Stimulated activated CD4-positive, alpha-beta T cell treated with anti-CD3 and anti-CD28 coated beads, Interleukin-1b, Interleukin-23, amount 100 ng/mL, for 24 hours (primary cell): ENCODE measurements at places on chromosomes 2 and 18.

DNA sequence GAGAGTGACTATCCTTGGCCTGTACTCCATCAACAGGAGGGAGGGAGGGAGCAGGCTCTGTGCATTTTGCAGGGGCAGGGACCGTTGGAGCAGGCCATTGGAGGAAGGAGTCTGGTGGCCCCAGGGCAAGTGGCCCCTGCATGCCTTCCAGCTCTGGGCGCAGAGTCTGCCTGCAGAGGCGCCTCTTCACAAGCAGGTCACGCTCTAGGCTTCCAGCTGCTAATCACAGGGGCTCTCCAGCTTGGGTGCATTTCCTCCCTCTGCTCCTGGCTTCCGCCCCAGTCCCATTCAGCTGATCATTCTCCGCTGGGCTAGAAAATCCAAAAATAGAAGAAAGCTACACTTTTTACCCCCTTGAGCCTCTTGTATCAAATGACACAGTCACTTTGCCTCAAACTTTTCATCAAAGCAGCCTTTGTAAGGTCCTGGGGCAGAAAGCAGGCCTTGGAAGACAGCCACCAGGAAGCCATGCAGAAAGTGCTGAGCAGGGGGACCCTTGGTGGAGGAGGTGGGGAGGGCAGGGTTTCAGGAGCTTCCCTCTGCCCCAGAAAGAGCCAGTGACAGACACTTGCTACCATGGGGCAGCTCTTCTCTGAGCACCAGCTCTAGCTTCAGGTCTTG is 11.3 kb downstream of the TMEM247 start:
- DNase-seq, result no peak

DNA sequence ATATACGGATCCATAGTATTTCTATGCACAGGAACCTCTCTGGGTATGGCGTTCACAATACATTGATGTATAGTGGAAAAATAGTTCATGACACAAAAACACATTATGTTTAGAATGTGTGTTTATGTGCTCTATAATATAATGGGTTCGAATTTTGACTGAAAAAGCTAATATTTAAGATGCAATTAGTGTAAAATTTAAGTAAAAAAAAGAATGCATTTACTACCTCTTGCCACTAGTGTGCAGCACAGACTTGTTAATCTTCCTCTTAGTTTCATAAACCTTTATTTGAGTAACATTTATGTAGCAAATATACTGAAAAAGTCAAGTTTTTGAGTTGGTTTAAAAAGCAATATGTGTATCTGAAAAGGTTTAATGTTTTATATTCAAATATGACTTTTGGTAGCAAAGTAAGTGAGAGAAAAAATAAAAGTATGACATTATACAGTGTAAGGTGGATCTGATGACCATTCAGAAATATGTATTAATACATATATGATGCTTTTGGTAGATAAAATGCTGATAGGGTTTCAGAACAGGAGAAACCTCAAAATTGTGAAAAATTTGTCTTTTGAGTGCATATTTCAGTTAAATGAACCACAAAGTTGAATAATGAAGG is 49.4 kb downstream of the CCDC102B start:
- no peak for DNase-seq

GRCh38 chr2:59754011-59754735 is 799.3 kb downstream of the BCL11A start:
- no peak for DNase-seq

DNA sequence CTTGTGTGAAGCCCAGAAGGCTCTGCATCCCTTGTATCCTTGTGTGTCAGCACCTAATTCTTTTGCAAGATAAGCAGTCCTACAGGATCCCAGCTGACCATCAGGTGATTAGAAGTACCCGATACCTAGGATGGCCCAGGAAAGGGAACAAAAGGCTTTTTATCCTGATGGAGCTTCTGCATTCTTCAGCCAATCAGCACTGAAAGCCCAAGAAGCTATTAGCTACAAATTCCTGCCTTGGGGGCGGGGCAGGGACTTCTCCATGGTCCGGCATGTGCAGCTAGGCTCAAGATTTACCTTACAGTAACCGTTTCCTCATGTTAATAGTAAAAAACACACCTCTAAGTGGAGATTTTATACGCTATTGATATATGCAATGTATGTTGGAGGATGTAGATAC is 264.6 kb upstream of the THUMPD2 start:
- DNase-seq, result no peak

DNA sequence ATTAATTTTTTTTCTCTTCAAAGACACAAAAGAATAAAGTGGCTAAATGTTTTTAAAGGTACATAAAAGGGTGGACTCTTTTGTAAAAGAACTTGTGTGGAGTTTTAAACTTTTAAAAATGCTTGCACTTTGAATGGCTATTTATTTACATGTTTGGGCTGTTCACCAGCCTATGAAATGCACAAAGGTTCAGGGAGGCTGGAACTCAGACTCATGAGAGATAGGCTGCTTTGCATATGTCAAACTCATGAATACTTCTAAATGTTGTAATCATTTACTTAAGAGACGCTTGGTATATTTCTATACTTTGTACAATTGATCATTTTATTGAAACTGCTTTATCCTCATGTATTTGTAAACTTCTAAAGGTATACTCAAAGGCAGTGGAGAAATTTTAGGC is 79.9 kb downstream of the ZEB2 start:
- no peak for DNase-seq

DNA sequence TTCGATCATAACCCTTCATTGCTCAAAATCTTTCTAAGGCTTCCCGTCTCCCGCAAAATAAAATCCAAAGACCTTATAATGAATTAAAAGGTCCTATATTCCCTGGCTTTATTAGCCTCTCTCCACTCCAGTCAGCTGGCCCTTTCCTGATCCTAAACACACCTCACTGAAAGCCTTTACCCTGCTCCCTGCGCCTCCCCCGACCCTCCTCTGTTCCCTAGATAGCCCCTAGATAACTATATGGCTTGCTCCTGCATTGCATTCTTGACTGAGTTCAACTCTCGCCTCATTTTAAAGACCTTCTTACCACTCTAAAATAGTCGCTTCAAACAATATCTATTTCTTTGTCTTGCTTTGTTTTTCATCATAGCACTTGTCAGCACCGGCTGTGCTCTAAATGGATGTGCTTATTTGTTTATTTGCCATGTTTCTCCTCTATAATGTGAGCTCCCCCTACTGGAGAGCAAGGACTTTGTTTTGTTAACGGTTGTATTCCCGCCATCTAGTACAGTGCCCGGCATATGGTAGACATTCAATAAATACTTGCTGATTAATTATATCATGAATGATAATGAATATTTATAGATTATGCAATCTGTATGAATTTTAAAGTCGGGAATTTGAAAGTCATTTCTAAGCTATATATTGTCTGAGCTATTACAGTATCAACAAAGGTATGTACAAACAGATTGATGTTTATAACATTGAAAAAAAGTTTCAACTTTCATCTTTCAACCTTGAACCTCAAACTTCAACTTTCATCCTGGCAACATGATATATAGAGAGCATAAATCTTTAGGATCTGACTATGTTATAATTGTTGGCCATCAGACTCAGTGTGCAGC is 32.4 kb upstream of the VIT start:
- DNase-seq, result no peak

- no peak for DNase-seq
Observed at GRCh38 chr2:232973796-232974195, 39.3 kb downstream of the NGEF start.

- DNase-seq, result peak; percentile 10
Observed at GRCh38 chr2:65436824-65437221, 4.4 kb upstream of the SPRED2 start.

- DNase-seq, result no peak
Observed at GRCh38 chr18:61963705-61964104, 70.9 kb upstream of the RNF152 start.

DNA sequence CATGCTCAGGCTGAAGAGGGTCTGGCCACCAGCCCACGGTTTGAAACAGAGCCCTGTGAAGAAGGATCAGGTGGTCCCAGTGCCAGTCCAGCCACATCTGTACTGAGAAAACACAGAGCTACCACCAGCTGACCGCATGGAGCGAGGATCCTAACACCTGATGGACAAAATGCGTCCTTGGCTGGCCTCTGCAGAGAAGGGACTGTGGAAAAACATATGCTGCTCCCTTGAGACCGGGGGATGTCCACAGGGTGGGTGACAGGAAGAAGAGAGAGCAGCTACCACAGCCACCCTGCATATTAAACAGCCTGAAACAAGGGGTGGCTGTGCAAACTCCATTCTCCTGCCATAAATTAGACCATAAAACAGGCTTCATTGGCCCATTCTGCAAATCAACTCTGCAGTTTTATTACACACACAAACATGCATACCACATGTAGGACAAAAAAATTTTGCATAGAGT is 137.2 kb downstream of the BCL2 start:
- DNase-seq, result no peak

DNA sequence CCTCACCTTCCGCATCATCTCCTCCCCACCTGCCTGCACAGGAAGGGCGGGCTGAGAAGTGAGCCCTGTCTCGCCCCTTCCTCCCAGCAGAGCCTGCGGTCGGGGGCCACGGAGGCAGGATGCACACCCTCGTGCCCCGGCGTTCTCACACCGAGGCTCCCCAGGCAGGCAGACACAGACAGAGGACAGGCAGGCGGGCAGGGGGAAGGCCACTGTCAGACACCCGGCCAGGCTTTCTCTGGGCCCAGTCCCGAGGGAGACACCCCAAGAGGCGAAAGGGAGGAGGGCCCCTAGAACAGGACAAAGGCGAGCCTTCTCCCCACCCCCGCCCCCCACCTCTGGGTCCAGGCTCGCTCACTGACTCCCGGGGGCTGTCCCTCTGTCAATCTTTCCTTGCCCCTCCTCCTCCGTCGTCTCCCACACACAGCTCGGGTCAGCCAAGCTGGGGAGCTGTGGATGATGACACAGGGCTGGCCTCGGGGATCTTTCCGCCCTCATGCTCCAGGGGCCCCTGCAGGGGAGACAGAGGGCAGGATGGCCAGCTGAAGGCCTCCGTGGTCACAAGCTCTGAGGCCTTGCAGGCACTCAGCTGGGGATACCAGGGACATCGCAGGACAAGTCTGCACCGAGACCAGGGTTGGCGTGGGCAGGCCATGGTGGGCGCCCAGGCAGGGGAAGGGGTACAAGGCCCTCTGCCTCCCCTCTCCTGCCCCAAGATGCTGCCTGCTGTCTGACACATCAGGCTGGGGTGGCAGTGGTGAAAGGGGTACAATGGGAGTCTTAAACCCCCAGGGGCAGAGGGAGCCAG is 24.9 kb downstream of the BIN1 start:
- no peak for DNase-seq

DNA sequence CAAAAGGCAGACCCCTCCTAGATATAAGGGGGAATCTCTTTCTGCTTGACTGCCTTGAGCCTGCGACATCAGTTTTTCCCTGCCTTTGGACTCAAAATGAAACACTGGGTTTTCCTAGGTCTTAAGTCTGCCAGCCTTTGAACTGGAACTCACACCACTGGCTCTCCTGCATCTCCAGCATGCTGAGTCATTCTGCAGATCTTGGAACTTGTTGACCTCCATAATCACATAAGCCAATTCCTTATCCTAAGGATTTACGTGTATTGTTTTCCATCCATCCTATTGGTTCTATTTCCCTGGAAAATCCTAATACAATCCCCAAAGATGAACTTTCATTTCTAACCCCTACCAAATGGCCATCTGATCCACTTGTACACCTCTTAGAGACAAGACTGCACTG is 88.0 kb downstream of the AFF3 start:
- no peak for DNase-seq

GRCh38 chr2:158735822-158736580 is 59.1 kb upstream of the DAPL1 start:
- DNase-seq, result no peak

DNA sequence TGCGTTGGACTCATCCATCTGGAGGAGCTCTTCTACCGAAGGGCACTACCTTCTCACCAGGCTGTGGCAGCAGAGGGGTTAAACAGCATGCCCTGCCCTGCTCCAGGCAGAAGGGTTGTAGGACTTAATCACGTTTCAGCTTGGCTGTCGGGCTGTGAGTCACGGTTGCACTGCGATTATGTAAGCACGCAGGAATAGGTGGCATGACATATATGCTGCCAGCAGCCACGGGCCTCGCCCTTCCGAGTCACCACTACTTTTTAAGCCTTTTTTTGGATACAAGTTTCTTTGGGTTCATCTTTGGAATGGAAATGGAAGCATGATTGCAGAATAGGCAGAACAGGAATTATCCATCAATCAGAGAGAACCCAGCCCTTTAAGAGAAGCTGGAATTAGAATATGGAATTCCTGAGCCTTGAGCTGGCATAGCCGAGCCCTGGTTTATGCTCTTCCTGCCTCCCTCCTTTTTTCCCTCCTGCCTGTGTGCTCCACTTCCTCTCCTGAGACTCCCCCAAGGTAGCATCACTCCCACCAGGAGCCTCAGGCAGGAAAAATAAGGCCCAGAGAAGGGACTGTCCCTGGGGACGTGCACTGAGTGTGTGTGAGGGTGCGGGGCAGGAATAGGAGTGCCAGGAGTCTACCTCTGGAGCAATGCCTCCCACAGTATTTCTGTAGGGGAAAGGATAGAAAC is 86.8 kb downstream of the SEMA4F start:
- DNase-seq, result no peak

- DNase-seq, result no peak
Observed at GRCh38 chr18:35971661-35972196, 750 bp upstream of the RMP24 start.

- no peak for DNase-seq
Observed at GRCh38 chr2:137183206-137183898, 418.0 kb downstream of the THSD7B start.

- no peak for DNase-seq
Observed at GRCh38 chr2:128354726-128355470, 36.2 kb upstream of the HS6ST1 start.

DNA sequence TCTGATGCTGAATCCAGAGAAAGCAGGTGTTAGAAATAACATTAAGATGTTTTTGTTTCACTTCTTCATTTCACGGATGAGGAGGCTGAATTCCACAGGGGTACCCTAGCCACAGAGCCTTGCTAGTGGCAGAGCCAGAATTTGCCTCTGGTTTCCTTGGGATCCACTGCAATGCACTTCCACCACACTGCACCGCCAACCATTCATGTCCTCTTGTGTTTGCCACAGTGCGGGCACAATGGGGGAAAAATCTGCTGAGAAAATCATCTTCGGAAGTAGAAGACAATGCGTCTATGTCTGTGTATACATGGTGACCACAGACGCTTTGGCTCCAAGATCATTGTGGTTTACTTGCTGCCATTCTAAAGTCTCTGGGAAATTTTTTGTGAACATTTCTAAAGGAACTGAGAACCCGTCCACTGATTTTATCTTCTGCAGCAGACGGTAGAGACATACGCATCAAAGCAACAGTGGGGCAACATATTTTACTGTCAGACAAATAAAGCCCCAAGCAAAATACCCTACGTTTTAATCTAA is 14.9 kb downstream of the ICOS start:
- DNase-seq, result no peak

DNA sequence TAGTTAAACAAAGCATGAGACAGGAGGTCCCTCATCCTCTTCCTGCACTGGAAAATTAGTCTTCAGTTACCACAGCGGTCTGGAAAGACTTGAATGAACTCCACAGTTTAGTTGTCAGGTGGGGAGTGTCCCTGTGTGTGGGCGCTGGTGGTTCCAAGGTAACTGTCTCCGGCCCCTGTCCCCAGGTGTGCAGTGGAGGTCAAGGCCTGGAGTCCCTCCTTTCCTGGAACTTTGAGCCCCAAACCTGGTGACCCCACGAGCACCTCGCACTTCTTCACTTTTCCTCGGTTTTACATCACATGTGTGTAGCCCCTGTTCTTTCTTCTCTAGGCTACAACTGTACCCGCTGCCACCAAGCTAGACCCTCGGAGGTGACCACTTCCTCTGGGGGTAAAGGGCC is 28.0 kb upstream of the INHBB start:
- no peak for DNase-seq
